Activated naive CD4-positive, alpha-beta T cell treated with anti-CD3 and anti-CD28 coated beads for 36 hours (primary cell): ENCODE measurements at places on chromosomes 4 and X.
A peak's percentile ranks its signal among the peaks of the same experiment; 100 is the strongest.

DNA sequence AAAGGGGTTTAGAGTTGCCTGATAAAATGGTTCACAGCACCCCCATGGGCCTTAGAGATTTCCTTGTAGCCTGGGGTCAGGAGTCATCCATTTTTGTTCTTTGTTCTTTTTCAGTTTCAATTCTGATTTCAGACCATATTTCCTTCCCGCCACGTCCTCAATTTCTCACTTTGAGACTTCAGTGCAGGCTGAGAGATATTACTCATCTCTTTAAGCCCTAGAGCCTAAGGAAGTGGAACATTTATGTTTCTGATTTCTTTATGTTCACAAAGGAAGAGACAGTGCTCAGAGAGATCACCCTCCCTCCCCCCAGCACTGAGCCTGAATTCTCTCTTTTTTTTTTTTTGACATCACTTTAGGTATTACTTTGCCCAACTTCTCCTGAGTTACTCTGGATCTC, 56.3 kb downstream of the MSN start:
- peak; percentile 60 for DNase-seq

DNA sequence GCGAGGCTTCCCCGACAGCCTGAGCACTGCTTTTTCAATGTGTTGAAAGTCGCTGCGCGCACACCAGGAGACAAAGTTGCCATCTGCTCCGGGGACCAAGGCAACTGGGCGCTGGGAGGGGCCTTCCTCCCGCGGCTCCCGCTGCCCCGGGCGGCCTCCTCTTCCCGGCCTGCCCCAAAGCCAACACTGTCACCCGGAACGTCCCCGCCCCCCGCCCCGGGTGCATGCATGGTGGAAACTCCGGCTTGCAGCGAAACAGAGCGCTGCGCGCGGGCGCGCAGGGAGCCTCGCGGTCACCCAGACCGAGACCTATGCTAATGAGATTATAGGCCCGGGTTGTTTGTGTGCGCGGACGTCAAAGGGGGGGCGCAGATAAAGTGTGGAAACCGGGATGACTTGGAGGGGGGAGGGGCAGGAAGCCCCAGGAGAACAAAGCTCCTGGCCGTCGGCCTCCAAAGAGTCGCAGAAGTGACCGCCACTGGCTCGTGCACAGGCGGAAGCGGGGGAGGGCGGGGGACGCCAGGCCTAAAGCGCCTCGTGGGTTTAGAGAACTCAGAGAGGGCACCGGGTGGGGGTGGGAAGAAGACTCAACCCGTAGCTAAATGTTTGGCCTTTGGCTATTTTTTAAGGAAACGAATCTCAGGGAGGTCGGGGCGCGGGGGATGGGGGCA, 88.8 kb downstream of the BCOR start:
- DNase-seq = peak; percentile 61

DNA sequence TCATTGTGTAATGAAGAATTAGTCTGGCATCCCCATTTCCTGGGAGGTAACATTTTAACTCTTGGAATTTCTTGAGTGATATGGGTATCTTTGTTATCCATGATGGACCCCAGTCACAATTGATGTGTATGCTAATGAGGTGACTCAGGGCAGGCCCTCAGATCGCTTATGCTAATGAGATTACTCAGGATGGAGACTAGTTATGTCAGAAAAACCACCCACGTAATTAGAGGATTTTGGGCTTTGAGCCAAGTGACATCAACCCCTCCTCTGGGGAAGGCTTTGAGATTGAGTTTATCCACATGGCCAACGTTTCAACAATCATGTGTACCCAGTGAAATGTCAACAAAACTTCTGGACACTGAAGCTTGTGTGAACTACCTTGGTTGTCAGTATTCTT, 772.7 kb downstream of the STPG2 start:
- DNase-seq = no peak

- no peak for DNase-seq
Measured at GRCh38 chrX:31212856-31213748, 141.3 kb upstream of the FTHL17 start.

DNA sequence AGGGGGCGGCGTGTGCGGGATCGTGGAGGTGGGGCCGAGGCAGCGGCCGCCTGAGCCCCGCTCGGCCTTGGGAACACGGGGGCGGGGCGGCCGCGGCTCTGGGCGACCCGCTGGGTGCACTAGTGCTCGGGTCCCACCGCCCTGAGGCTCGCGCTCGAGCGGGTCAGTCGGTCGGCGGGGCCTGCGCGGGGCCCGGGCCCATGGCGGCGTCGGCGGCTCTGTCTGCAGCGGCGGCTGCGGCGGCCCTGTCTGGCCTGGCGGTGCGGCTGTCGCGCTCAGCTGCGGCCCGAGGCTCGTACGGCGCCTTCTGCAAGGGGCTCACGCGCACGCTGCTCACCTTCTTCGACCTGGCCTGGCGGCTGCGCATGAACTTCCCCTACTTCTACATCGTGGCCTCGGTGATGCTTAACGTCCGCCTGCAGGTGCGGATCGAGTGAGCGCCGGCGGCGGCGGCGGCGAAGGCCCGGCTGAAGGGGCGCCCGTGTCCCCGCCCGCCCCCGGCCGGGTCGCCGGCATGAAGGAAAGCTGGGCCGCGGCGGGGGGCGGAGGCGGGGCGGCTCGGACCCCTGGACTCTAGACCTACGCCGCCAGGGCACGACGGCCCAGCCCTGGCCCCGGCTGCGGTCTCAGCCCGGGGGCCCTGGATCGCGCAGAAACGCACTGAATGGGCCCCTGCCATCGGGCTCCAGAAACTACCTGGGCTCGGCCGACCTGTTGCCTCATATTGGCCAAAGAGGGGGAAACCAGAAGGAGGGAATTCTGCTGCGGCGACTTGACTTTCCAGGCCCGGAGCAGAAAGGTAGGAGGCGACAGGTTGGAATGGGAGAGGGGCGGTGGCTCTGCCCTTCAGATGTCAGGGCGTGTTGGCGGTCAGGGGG, at the start of gene SMIM10L2A:
TSS of gene SMIM10L2A (plus strand) at position 13 of the 878 bp plus-strand sequence. CDS start at position 201, 188 bp downstream.
- peak; percentile 17 for DNase-seq

DNA sequence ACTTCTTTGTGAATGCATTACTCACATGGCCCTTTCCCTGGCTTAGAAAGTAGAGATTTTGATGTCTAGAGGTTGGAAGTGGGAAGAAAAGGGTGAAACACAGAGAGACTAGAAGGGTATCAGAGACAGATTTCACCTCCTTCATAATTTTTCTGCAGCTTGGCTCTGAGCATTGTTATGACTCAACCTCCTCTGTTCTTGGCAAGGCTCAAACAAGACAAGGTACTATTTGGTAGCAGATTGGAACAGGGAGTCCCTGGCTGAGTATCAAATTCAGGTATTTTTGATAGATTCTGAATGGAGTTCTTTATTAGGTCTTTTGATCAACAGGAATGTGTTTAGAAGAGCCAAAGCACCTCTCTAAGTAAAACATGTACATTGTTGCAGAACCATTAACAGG, 146.3 kb upstream of the CHRDL1 start:
- no peak for DNase-seq

GRCh38 chr4:73528171-73528570, 46.6 kb downstream of the AFM start:
- no peak for DNase-seq

DNA sequence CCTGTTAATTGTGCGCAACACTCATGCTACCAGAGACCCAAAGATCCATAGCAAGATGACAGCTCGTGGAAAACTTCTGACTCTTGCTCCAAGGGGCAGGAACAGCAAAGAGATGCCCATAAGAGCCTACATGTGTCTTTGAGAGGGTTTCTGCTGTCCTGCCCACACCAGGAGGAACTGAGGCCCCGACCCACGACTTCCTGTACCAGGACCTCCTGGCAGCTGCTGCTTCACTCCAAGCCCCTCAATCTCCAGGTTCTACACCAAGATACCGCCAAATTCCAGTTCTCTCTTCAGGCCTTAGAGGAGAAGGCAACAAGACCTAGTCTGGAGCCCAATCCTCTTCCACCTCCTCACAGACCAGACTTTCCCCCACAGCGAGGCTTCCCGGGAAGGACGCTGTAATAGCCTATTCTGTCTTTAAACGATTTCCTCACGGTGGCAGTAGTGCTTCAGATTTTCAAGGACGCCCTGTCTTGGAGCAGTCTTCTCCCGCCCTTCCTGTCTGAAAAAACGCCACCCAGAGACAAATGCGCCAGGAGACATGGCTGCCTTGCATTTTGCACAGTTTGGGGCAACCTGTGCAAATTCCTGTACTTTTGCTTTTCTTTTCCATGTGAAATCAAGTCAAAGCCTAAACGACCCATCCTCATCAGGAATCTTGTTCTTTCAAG, 230.2 kb upstream of the STK26 start:
- DNase-seq = no peak

DNA sequence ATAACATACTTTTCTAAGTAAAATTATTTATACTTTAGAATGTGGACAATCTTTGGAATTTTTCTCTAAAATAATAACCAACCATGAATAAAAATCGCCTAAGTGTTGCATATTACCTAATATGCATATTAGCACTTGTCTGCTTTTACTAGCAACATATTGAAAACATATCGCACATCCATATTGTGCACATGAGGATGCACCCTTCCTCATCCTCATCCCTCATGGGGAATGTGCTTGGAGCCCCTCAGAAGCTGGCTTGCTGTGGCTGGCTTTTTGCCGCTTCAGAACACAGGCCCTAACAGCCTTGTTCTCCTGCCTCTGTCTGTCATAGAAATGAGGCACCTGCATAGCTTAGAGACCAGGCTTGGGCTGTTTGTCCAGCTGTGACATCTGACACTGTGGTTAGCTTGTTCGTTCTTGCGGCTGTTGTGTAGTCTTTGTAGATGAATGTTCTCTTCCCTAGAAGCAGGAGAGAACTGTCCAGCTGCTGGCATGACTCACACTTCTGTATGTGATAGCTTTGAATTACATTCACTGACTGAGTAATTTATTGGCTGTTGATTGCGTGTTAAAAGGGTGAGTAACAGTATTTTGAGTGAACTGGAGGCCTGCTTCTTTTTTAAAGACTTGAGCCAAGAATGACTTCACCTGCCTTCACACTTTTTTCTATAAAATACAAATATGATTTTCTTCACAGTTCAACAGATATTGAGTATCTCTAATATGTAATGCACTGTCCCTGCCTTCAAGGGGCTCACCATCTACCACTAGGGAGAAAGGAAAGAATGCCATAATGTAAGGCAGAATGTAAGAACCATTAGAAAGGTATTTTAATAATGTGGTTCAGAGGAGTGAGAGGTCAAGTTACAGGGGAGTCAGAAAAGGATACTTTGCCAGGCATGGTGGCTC, 81.9 kb downstream of the HMGB2 start:
- DNase-seq = peak; percentile 48

DNA sequence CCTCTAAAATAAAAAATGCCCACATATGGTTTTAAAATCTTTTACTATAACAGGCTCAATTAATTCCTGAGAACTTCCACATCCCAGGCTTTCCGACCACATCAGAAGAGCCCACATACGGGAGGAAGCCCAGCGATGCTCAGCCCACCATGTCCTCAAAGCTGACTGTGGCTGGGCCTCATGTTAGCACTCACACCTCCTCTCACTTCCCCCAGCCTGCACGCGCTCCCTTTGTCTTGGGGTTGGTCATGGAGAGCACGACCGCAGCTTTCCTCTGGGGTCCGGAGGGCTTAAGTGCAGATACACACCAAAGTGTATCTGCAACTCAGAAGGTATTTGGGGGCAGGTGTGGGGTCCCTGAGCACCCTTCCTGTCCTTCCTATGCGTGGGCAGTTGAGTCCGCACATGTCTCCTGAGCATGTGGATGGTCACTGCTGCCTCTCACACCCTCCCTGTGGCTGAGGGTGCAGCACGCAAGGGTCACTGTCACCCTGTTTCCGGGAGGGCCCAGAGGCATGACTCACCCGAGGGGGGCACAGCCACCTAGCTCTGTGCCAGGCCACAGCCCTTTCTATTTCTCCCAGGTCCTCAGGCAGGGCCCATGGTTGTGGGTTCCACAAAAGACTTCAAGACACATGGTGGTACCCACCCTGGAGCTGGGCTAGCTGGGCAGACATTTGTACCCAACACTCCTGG, 21.2 kb downstream of the WDR1 start:
- no peak for DNase-seq

GRCh38 chrX:25548811-25549210, 533.0 kb upstream of the ARX start:
- no peak for DNase-seq

GRCh38 chr4:186845137-186845842, 121.6 kb upstream of the FAT1 start:
- DNase-seq = no peak

DNA sequence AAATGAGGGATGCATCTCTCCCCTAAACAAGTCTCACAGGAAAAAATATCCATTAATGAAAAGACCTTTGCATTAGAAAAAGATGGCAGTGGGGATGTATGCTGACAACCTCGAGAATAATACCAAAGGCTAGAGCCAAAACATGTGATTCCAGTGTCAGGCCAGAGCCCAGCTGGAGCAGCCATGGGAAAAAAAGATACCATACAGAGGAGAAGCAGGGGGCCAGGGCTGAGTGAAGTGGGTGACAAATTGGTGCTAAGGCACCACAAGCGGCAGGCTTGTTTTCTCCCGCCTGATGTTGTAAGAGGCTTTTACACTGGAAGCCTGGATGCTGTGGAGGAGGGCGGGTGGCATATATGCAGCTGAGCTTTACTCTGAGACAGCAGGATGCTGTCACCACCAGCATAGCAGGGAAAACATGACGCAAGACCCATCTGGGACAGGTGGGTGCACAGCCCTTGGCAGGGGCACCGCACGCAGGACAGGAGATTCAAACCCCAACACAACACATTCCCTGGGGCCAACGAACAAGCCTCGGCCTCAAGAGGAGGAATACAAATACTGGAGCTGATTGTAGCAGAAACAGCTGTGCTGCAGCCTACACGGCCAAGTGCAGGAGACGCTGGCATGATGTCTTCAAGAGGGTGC, 91.9 kb downstream of the TSPAN5 start:
- no peak for DNase-seq

GRCh38 chrX:111447298-111447697, 35.3 kb upstream of the DCX start:
- peak; percentile 20 for DNase-seq

GRCh38 chrX:22105231-22105630, 73.1 kb downstream of the PHEX start:
- DNase-seq = no peak

DNA sequence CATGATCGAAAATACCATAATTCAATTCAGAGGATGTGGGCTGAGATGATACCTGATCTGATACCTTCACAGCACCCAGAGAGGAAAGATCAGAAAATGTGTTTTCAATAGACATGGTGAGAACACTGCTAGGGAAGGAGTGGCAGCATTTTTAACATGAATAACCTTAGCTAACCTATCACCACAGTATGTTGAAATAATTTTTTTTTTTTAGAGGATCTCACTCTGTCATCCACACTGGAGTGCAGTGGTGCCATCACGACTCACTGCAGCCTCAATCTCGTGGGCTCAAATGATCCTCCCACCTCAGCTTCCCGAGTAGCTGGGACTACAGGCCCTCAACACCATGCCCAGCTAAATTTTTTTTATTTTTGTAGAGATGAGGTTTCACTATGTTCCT, 90.5 kb upstream of the RAPGEF2 start:
- no peak for DNase-seq

GRCh38 chr4:25001509-25001908, 29.2 kb downstream of the LGI2 start:
- DNase-seq = no peak

GRCh38 chrX:134246282-134246681, 9.3 kb downstream of the CCDC160 start:
- DNase-seq = no peak

- DNase-seq = no peak
Measured at GRCh38 chrX:94830717-94831116, 1156.7 kb downstream of the FAM133A start.

GRCh38 chrX:12065251-12065650, 73.0 kb upstream of the FRMPD4 start:
- DNase-seq = no peak
